ENCODE measurements at places on chromosomes 2 and 18. TPM values are rescaled to one million over a fixed set of nuclear protein-coding genes. Genes with fewer than 3 reads are reported as not detected.

PCARE gene
- 0.22 TPM for polyA plus RNA-seq

NT5C1B gene
- not detected for polyA plus RNA-seq

D2HGDH gene
- 0.79 TPM for polyA plus RNA-seq

FAM124B gene
- polyA plus RNA-seq: 2.8 TPM

MALL gene
- not detected for polyA plus RNA-seq

DTNA gene
- polyA plus RNA-seq: 75.9 TPM

TDRD15 gene
- not detected for polyA plus RNA-seq
